ENCODE measurements at places on chromosomes 13 and 19.

DNA sequence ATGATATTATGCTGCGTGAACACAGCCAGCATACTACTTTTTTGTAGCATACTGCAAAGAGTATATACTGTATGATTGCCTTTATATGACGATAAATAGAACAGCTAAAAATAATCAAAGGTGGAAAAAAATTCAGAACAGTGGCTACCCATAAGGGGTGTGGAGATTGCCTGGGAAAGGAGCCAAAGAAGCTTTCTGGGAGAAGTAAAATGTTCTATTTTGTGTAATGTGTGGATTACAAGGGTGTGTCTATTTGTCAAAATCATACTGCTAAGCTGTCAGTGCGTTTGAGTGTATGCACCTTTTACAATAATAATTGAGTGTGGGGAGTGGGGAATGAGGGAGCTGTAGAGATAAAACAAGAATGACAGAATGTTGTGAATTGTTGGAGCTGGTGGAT is 45.2 kb upstream of the MTIF3 start:
- DNase-seq, result no peak

DNA sequence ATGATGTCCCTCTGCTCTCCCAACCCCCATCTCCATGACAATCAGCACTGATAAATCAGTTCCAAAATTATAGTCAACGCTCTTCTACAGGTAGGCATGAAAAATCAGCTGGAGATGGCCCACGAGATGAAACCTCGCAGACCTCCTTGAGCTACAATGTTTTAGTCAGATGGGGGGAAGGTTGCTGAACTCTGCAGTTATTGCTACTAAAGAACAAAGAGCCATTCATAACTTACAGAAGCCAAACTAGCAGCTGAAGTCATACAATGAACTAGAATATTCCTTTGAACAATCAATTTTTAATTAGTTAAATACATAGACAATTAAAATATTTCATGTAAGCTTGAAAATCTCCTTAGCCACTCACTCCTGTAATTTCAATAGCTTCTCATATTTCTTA is 179.2 kb downstream of the NHLRC3 start:
- no peak for DNase-seq

GRCh38 chr19:11141937-11142527 is 13.6 kb downstream of the SPC24 start:
- no peak for DNase-seq

GRCh38 chr13:101412076-101412475 is 4.2 kb downstream of the NALCN start:
- no peak for DNase-seq

- DNase-seq, result no peak
These were observed 15.1 kb downstream of the HPN start for GRCh38 chr19:35056513-35057063.

DNA sequence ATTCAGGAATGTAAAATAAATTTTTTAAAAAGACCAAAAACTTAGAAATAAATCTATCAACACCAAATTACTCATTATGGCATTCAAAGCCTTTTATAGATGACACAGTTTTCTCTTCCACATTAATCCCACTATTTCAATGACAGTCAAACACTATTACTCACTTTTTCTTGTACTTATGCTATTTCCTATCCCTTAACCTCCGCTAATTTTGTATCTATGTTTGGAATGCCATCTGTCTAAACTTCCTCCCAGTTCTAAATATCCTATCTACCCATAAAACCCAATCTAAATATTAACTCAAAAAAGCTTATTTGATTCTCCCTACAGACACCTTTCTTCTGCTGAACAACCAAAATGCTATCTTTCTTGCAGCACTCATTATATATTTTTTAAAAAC is 203.5 kb downstream of the ENOX1 start:
- DNase-seq, result no peak
